Retinal pigment epithelial cell (primary cell): ENCODE measurements at places on chromosomes 6 and 20.
A peak's percentile ranks its signal among the peaks of the same experiment; 100 is the strongest.

DNA sequence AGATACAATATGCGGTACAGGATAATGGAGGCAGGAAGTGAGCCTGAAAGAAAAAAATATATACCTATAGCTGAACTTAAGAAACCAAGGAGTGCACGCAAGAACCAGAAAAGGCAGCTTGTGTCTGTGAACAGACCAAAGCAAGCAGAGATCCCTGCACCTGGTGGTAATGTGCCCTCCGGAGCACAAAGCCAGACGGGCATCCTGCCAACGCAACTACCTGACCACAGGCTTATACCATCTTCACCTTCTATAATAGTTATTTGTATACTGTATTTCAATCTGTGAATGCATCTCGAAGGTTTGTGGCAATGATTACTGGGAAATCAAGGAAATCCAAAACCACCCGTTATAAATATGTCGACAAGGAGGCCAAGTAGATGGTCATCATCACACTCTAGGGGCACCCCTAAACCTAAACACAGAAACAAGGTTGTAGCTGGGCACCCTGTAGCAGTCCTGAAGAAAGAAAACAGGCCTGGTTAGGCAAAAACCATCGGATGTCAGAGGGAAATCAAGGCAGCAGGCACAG lies 801 bp downstream of the FBXL4 start:
- DNase-seq, result no peak

DNA sequence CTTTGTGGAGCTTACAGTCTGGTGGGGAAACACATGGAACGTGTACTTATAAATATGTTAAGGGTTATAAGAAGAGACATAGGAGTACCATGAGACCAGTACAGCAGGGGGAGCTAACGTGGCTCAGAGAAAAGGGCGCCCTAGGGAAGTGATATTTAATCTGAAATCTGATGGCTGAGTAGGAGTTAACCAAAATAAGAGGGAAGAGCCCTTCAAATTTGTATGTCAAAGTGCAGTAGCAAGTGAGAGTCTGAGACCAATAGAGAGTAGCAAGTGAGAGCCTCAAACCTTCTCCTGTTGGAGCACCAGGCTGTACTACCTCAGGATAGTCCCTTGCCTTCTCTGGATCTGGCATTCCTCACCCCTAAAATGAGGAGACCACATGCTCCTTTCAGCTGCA lies 6.1 kb upstream of the PKIG start:
- DNase-seq, result no peak

- DNase-seq, result peak; percentile 98
These were observed 232.4 kb upstream of the FOXQ1 start for GRCh38 chr6:1079525-1079924.

GRCh38 chr6:169097381-169097959 lies 156.2 kb downstream of the THBS2 start:
- DNase-seq, result peak; percentile 98

DNA sequence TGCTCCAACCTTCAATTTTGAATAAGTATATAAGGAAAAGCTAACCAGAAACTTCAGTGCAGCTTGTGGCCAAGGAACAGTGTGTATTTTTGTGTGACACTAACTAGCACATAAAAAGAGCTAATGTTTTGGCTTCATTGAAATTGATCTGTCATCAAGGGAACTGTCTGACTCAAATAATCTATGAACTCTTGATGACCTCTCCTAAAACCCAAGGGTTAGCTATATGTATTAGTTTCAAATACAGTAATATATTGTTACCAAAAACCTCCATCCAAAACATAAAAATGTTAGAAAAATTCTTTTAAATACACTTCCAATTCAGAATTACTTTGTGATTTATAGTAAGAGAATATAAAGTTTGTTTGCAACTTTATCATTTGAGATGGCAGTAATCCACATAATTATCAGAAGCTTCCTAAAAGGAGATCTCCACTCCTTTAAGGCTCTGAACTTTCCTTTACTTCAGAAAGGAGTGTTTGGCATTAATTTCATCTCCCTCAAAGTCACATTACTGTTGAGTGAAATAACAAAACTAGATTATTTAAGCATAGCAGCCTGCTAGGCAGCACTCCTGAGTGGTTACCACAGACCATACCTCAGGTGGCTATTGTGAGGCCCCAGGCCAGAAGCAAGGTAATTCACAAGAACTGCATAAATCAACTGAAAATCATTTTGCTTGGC lies 46.3 kb upstream of the HSF2 start:
- DNase-seq, result no peak

DNA sequence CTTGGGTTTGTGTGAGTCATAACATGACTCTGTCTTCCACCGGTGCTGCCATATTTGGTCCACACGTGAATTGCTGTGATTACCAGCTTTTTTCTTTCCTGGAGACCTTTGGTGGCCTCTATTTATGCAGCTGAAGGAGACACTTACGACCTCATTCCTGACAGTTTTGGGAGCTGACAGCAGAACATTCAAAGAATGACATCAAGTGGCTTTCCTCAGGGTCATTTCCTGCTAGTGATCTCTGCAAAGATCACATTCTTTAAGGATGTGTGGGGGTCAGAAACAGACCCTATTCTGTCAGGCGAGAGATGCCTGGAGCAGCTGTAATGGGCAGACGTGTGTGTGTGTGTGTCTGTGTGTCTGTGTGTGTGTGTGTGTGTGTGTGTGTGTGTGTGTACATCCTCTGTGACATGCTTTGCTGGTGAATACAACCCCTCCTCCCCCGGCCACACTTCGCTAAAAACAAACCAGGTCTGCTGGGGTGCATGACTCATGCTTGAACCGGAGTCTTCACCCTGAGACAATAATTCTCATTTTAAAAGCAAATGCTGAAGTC lies 115.6 kb downstream of the TMEM170B start:
- DNase-seq, result peak; percentile 50

GRCh38 chr20:57399587-57400155 lies 8.5 kb downstream of the RBM38 start:
- DNase-seq, result no peak

- no peak for DNase-seq
These were observed 57.6 kb downstream of the FAM184A start for GRCh38 chr6:119020597-119021561.

- DNase-seq, result no peak
These were observed 4.7 kb downstream of the ADGRF5 start for GRCh38 chr6:46917002-46917545.

DNA sequence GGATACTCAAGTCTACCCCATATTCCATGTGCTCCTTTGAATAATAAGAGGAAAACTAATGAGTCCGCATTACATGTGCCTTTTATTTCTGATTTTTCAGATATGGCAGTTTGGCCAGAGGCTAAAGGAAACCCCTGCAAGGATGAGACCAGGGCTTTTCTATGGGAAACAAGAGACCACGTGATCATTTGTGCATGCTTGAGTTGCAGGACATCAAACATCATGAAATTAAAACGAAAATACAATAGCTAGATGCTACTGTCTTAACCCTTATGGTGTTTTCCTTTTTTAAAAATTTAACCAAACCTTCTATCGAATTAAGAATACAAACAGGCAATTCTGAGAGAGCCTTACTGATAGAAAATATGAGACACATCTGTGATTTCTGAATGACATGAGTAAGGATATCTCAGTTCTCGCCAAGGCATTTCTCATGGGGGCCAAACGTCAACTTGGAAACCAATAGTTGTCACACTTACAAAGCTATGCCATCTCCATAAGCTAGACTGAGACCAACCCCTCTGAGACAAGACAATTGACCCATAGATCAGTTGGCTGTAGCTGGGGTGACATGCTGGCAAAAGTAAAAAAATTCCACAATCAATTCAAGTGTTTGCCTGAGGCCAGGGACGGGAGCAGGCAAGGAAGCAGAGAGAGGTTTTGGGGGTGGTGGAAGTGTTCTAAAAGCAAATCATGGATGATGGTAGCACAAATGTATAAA lies 52.8 kb downstream of the RIPOR2 start:
- DNase-seq, result no peak
